ENCODE measurements at places on chromosomes 12 and 14.

DNA sequence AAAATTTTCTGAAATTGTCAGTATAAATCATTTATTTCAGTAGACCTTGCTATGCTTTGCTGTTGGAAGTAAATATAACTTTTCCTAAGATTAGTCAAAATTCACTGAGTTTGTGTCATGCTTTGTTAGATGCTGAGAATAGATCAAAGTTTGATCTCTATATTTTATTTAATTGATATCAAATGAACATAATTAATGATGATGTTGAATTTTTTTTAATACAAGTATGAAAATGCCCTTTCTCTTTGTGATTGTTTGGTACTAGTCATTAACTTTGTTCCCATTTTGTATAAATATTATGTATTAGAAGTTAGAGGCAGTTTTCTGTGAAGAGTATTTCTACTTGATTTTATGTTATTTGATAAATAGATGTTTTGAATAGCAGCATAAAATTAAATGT is 45.7 kb downstream of the CCDC91 start:
- no peak for DNase-seq
- no peak overlapping the region for H3K4me3 ChIP-seq
- no peaks in the 10 kb centered on the region for H3K4me1 ChIP-seq
- H3K36me3 ChIP-seq: no peaks in the 10 kb centered on the region

- H3K4me3 ChIP-seq: no peak overlapping the region
- H3K4me1 ChIP-seq: no peaks in the 10 kb centered on the region
- H3K36me3 ChIP-seq: no peaks in the 10 kb centered on the region
- no peak overlapping the region for H3K27ac ChIP-seq
These were observed 185.9 kb downstream of the TTC7B start for GRCh38 chr14:90630171-90630806.

DNA sequence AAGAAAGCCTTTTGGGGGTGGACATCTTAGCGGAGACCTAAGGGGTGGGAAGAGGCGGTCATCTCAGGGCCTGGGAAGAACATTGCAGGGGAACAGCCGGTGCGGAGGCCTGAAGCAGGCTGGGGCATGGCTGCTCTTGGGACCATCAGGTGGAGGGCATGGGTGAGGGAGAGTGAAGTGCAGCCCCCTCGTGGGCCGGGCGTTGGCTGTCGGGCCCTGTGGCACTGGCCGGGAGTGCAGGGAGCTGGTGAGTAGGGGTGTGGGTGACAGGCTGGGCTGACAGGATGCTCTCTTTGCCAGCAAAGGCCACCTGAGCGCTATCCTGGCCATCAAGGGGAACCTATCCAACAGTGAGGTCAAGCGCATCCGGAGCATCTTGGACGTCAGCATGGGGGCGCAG is 11.7 kb downstream of the TNFAIP2 start:
- H3K4me1 ChIP-seq: no peaks in the 10 kb centered on the region
- H3K27me3 ChIP-seq: peaks cover 3% of the 10 kb centered on the region
- no peaks in the 10 kb centered on the region for H3K36me3 ChIP-seq
- no peak overlapping the region for H3K4me3 ChIP-seq
- DNase-seq: no peak
- H3K27ac ChIP-seq: no peak overlapping the region

DNA sequence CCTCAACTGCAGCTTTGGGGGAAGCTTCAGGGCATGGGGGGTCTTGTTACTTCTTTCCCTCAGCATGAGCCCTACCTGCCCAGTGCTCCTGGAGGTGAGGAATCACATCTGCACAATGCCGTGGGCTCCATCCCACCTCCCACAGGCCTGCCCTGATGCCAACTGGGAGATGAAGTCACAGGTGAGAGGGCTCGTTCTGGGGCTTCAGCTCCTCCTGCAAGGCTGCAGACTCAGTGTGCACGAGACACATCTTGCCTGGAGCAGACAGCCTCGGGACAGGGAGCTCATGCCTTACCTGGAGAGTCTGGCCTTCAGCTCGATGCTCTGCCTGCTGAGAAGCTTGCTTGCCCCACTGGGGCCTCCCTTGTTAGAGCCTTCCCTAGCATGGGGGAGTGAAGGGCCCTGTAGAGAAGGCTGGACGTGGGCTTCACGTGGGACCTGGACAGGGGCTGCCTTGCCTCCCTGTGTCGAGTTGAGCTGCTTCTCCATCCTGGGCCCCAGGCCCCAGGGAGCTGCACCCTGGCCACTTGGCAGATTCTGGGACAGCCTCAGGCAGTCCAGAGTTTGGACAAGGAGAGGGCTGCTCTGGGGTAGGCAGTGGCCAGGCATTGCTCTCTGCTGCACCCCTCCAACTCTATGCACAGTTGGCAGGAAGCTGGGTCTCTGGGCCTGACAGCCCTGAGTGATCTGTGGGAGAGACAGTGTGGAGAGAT is 171.4 kb downstream of the KIF26A start:
- H3K36me3 ChIP-seq: no peaks in the 10 kb centered on the region
- H3K27me3 ChIP-seq: no peaks in the 10 kb centered on the region
- DNase-seq: no peak
- no peak overlapping the region for H3K4me3 ChIP-seq
- no peak overlapping the region for H3K27ac ChIP-seq
- H3K4me1 ChIP-seq: no peaks in the 10 kb centered on the region

DNA sequence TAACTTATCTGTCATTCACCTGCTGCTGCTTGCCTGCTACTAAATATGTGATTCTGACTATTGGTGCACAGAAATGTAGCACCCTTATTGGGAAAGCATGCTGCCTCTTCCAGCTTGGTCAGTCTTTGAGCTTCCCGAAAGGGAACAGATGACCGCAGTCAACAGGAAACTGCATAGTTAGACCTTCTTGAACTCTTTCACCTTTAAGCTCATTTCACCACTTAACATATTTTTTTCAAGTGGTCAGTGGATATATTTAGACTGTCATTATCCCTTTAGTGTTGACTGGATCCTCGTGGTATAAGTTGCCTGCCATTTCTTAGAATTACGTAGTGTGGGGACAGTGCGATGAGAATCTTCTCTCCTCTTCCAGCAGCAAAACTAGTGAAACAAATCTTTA is 224.9 kb downstream of the FBXL14 start:
- no peaks in the 10 kb centered on the region for H3K4me1 ChIP-seq
- no peak overlapping the region for H3K27ac ChIP-seq
- peaks cover 6% of the 10 kb centered on the region for H3K36me3 ChIP-seq
- no peak overlapping the region for H3K4me3 ChIP-seq

DNA sequence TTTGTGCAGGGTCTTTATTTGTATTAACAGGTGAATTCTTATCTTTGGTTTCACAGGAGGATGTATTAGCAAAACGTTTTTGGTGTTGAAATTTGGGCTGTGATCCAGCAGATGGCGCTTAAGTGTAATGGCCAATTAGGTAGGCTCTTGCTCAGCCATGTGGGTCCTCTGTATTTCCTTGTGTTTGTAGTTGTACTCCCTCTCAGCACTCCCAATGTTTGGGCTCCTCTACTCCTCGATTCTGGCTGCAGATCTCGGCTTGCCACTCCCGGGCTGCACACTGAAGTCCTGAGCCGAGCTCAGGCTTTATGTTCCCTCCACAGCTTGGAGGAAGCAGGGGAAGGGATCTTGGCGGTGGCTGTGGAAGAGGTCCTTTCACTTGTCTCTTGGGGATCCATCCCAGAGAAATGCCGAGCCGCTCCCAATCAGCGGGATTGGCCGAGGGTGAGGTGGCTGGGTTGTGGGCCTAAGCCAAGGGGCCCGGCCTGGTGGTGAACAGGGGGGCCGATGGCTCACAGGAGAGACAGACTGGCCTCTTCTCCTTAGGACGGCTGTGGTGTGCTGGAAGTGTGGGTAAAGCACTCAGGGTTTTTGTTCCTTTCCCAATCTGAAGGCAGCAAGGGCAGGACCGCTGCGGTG is 133.7 kb downstream of the AEBP2 start:
- no peaks in the 10 kb centered on the region for H3K27me3 ChIP-seq
- H3K36me3 ChIP-seq: no peaks in the 10 kb centered on the region
- H3K27ac ChIP-seq: no peak overlapping the region
- no peak overlapping the region for H3K4me3 ChIP-seq
- DNase-seq: peak; percentile 25
- H3K4me1 ChIP-seq: no peaks in the 10 kb centered on the region

DNA sequence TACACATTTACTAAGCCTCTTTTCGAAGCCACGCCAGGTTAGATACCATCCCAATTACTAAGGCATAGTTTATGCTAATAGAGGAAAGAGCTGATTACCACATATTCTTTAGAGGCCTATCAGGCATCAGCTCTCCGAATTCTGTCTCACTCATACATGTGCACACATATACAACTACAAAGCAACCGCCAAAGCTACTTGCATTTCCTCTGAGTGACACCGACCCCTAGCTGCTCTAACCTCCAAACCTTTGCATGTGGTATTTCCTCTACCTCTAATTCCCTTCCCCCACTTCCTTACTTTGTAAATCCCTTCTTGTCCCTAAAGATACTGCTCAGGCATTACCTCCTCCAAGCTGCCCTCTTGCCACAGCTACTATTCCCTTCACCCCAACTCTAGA is 107.2 kb downstream of the DUSP6 start:
- no peak overlapping the region for H3K27ac ChIP-seq
- peaks cover 22% of the 10 kb centered on the region for H3K4me1 ChIP-seq
- no peak overlapping the region for H3K4me3 ChIP-seq
- DNase-seq: peak; percentile 9

DNA sequence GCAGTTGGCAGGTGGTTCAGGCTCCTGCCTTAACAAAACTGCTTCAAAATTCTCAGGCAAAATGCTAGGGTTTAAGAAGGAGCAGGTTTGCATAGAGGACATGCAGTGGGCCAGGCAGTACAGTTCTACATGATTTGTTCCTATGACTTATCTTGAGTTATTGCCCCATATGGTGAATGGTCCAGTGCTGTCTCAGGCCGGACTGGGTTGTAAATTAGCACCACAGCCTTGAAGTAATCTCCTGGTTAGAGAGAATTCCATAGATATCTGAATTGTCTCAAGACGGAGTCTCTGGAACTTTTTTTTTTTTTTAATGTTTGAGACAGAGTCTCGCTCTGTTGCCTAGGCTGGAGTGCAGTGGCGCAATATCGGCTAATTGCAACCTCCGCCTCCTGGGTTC is 11.8 kb upstream of the PRPF39 start:
- DNase-seq: no peak
- H3K36me3 ChIP-seq: no peaks in the 10 kb centered on the region
- no peak overlapping the region for H3K4me3 ChIP-seq
- H3K27me3 ChIP-seq: no peaks in the 10 kb centered on the region
- no peak overlapping the region for H3K27ac ChIP-seq

DNA sequence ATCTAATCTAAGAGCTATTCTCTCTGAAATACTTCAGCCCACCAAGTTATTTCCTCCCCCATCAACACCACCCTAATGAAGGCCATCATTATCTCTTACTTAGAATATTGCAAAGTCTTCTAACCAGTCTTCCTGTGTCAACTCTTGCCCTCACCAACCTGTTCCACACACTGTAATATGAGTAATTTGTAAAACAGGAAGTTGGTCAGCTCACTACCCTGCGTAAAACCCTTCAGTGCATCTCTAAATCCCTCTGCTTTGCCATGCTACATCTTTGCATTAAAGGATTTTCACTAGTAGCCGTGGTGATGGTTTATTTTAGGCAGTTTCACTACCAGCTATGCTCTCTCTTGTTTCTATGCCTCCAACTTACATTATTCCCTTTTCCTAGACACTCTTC is 70.0 kb downstream of the KIF21A start:
- H3K4me3 ChIP-seq: no peak overlapping the region
- no peak for DNase-seq
- H3K4me1 ChIP-seq: no peaks in the 10 kb centered on the region
- H3K27me3 ChIP-seq: no peaks in the 10 kb centered on the region
- H3K27ac ChIP-seq: no peak overlapping the region

- H3K36me3 ChIP-seq: peaks cover 29% of the 10 kb centered on the region
- H3K4me3 ChIP-seq: no peak overlapping the region
- H3K27me3 ChIP-seq: no peaks in the 10 kb centered on the region
These were observed 120.2 kb downstream of the MON2 start for GRCh38 chr12:62586850-62587249.

- H3K27me3 ChIP-seq: no peaks in the 10 kb centered on the region
- peaks cover 17% of the 10 kb centered on the region for H3K4me1 ChIP-seq
- DNase-seq: no peak
- H3K4me3 ChIP-seq: peak overlapping the region; percentile 76
- no peak overlapping the region for H3K27ac ChIP-seq
These were observed 202 bp downstream of the YAF2 start for GRCh38 chr12:42237853-42238239.

DNA sequence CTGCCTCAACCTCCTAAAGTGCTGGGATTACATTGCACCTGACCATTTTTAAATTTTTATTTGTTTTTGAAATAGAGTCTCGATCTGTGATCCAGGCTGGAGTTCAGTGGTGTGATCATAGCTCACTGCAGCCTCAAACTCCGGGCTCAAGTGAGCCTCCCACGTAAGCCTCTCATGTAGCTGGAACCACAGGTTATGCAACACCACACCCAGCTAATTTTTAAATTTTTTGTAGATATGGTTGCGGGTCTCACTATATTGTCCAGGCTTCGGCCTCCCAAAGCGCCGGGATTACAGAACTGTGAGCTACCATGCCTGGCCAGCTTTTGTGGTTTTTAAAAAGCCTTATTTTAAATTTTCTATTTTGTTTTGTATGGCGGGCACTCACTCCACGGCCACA is 2.2 kb upstream of the DRAM1 start:
- DNase-seq: no peak
- no peaks in the 10 kb centered on the region for H3K36me3 ChIP-seq
- H3K4me1 ChIP-seq: peaks cover 18% of the 10 kb centered on the region
- no peak overlapping the region for H3K27ac ChIP-seq

DNA sequence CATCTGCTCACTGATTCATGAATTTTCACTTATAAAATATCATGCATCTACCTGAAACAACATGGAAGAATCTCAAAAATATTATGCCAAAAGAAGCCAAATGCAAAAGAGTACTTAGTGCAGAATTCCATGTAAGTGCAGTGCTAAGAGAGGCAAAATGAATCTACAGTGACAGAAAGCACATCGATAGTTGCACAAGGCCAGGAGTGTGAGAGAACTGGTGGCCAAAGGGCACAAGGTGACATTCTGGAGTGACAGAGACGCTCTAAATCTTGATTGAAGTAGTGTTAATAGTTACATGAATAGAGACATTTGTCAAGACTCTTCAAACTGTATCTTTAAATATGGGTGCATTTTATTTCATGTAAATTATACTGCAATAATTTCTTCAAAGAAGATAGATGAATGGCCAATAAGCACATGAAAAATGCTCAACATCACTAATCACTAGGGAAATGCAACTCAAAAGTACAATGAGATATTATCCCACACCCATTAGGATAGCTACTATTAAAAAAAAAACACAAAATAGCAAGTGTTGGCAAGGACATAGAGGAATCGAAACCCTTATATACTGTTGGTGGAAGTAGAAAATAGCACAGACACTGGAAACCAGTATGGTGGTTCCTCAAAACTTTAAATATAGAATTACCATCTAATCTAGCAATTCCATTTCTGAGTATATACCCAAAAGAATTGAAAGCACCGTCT is 71.7 kb upstream of the KICS2 start:
- no peak overlapping the region for H3K4me3 ChIP-seq
- H3K36me3 ChIP-seq: no peaks in the 10 kb centered on the region
- H3K27me3 ChIP-seq: no peaks in the 10 kb centered on the region
- H3K27ac ChIP-seq: no peak overlapping the region

DNA sequence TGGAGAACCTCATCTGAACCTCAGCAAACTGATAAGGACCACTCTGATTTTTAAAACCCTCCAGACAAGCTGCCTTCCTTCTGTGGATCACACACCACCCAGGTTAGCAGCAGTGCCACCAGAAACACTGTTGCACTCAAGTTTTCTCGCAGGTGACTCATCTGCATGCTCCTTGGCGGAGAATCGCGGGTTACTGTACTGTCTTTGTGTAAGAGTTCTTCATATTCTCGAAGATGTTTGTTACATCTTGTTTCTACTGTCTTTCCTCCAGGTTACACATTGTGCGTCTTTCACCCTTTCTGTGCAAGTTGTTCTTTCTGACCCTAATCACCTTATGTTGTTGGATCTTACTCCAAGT is 331.2 kb downstream of the CACNA1C start:
- H3K4me1 ChIP-seq: no peaks in the 10 kb centered on the region
- no peak for DNase-seq
- H3K36me3 ChIP-seq: no peaks in the 10 kb centered on the region
- H3K4me3 ChIP-seq: no peak overlapping the region
